ENCODE measurements at places on chromosomes 16 and 17. TPM values are rescaled to one million over a fixed set of nuclear protein-coding genes. Genes with fewer than 3 reads are reported as not detected.

- H3K27me3 ChIP-seq, result no peaks in the 10 kb centered on the region
- no peak overlapping the region for H3K4me3 ChIP-seq
- H3K4me1 ChIP-seq, result no peaks in the 10 kb centered on the region
- no peak for DNase-seq
Observed at GRCh38 chr16:64132759-64133361, 989.0 kb downstream of the CDH11 start.

- H3K27me3 ChIP-seq, result no peaks in the 10 kb centered on the region
- no peak for DNase-seq
- no peaks in the 10 kb centered on the region for H3K4me1 ChIP-seq
- no peak overlapping the region for H3K27ac ChIP-seq
Observed at GRCh38 chr17:76150712-76151622, 9.9 kb upstream of the FOXJ1 start.

DNA sequence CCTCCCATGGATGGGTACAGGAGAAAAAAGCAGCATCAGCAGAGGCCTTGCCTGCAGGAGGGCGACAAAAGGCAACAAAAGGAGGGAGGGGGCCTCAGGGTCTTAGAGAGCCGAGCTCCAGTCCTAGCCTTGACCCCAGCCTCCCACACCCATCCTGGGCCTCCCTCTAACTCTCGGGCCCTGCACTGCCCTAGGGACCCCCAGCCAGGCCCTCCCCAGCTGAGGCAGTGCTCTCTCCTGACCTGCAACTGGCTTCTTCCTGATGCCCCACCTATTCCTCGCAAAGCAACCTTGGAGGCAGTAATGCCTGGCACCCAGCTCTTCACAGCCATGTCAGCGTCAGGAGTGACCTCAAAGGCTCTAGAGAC lies 15.2 kb upstream of the SRRM2 start:
- H3K27me3 ChIP-seq, result no peaks in the 10 kb centered on the region
- H3K36me3 ChIP-seq, result no peaks in the 10 kb centered on the region
- DNase-seq, result no peak
- H3K27ac ChIP-seq, result no peak overlapping the region
- H3K4me1 ChIP-seq, result peaks cover 6% of the 10 kb centered on the region
- no peak overlapping the region for H3K4me3 ChIP-seq

- no peak for DNase-seq
- no peak overlapping the region for H3K4me3 ChIP-seq
- peak overlapping the region; percentile 23 for H3K27ac ChIP-seq
- H3K27me3 ChIP-seq, result no peaks in the 10 kb centered on the region
Observed at GRCh38 chr17:61260071-61260797, 139.4 kb upstream of the TBX2 start.

SMTNL2 gene
- not detected for total RNA-seq

DNA sequence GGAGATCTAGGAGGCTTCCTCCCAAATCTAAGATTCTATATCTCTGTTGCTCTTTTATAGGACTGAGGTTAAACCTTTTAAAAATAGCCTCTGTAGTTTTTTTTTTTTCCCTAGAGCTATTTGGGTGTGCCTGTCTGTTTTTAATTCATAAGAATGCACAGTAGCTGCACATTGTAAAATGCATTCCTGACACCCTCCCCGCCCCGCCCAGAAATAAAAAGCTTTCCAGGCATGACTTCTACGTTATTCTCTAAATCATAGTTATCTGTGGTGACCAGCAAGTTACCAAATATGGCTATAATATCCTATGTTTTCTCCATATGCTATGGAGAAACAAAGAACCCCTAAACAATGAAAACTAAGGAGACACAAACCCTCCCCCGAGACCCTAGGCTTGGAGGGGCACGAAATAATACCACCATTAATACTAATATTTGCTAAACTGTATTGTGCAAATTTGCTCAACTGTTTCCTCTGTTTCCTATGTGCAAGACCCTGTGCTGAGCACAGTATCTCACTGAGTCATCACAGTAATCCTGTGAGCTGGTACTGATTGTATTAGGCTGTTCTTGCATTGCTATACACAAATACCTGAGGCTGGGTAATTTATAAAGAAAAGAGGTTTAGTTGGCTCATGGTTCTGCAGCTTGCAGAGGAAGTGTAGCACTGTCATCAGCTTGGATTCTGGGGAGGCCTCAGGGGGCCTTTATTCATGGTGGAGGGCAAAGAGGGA lies 388.3 kb downstream of the CA10 start:
- H3K27me3 ChIP-seq, result no peaks in the 10 kb centered on the region
- no peaks in the 10 kb centered on the region for H3K4me1 ChIP-seq
- H3K27ac ChIP-seq, result no peak overlapping the region
- no peak for DNase-seq
- no peaks in the 10 kb centered on the region for H3K36me3 ChIP-seq

DNA sequence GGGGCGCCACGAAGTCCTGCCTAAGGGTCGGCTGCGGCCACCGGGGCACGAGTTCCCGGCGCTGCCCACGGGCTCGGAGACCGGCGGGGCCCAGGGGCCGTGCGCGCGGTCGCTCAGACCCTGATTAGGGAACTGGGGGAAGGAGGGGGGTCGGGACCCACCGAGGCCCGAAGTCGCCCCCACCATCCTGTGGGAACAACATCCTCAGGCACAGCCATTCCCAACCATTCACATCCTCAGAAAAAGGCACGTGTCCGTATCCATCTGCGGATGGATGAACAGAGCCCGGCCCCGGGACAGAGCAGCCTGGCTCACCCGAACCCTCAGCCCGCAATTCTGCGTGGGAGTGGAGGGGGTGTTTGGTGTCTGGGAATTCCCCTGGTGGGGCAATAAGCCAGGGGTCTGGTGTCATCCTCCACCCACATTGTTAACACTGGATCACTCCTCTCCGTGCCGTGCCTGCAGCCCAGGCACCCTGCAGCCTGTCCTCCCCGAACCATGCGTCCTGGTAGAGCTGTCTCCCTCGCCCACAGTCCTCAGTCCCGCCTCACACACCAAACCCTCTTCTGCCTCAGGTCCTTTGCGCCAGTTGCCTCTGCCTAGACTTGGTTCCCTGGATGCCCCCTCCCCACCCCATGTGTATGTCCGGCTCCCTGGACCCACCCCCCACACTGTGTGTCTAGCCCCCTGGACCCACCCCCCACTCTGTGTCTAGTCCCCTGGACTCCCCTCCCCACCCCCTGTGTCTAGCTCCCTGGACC lies 789 bp upstream of the CCDC57 start:
- no peak for DNase-seq
- no peaks in the 10 kb centered on the region for H3K27me3 ChIP-seq
- peak overlapping the region; percentile 70 for H3K4me3 ChIP-seq

GRCh38 chr16:13839577-13839976 lies 80.4 kb upstream of the ERCC4 start:
- no peaks in the 10 kb centered on the region for H3K36me3 ChIP-seq
- DNase-seq, result no peak
